ENCODE measurements at places on chromosomes 2 and 18. TPM values are rescaled to one million over a fixed set of nuclear protein-coding genes. Genes with fewer than 3 reads are reported as not detected.

DNA sequence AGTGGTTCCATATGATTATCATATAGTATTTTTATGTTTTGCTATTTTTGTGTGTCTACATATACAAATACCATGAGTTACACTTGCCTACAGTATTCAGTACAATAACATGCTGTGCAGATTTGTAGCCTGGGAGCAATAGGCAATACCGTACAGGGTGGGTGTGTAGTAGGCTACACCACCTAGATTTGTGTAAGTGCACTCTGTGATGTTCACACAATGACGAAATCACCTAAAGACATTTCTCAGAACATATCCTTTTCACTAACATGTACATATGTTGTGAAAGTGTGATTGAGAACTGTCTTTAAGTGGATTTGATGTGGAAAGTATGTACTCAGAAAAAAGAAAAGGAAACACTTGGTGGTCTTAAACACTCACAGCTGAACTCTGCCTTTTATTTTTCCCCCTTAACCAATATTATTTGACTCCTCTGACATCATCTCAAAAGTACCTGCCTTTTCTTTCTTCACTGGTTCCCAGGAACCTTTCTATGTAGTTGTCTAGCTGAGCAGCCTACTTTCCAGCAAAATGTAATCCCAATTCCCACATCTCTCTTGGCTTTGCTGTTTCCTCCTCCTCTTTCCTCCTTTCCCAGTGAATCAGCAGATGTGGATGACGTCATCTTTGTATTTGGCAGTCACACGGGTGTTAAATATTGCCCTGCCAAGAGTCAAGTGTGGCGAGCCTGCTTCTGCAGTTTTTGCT is 47.7 kb downstream of the OSBPL6 start:
- H3K27me3 ChIP-seq = no peaks in the 10 kb centered on the region
- no peaks in the 10 kb centered on the region for H3K4me1 ChIP-seq
- DNase-seq = peak; percentile 35
- no peaks in the 10 kb centered on the region for H3K36me3 ChIP-seq
- H3K27ac ChIP-seq = no peak overlapping the region
- no peak overlapping the region for H3K4me3 ChIP-seq

DNA sequence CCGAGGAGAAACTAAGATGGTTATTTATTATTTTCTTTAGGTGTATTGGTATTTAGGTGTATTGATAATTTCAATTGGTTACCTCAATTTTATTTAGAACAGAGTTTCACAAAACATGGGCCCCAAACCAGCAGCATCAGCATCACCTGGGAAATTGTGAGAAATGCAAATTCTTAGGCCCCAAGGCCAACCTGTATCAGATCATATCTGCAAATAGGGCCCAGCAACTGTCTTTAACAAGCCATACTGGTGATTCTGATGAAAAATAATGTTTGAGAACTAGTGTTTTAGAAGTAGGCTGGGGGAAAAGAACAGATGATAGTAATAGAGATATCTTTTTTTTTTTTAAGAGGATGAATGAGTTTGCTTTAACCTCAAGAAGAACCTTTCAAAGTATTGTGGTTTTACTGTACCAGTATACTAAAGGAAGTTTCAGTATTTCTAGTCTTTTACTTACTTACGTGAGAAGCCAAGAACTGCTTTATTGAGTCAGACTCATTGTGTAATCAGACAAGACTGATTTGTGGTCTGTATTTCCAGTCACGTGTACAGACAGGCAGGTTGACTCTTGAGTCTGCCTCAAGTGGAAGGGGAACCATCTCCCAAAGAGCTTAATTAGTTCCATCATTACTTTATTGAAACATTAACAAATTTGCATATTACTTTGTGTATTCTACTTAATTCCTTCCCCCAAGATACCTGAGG is 60.4 kb upstream of the GAREM1 start:
- H3K27ac ChIP-seq = no peak overlapping the region
- H3K27me3 ChIP-seq = no peaks in the 10 kb centered on the region
- H3K4me3 ChIP-seq = no peak overlapping the region

DNA sequence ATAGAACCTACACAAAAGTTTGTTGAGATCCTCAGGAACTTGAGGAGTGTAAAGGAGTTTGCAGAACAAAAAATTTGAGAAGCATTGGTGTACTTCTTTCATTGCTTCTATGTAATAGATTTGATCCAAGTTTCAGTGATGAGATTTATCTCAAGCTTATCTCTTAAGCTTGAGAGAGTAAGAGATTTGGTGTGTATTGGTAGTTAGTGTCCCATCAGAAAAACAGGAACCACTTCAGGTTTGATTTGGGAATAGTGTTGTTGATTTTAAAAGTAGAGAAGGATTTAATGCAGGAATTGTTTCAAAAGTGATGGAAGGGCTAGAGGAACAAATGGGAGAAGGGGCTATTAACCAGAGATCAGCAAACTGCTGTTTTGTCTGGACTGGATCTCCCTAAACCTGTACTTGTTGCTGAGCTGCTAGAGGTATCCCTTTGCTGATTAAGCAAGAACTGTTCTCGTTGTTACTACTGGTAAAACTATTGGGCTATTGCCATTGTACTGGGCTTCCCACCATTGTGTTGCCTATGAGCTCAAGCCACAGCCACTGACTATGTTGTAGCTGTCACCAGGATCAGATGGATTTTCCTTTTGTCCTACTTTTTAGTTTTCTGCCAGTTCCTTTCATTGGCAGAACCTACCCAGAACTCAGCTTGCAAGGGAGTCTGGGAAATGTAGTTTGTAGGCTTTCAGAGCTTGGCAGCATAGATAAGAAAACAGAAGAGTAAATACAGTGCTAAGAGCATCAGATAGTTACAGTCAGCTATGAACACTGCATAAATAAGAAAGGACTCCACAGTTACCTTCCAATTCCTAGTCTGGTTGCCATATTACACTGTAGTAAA is 39.3 kb downstream of the RAB10 start:
- DNase-seq = peak; percentile 60
- H3K36me3 ChIP-seq = no peaks in the 10 kb centered on the region
- no peaks in the 10 kb centered on the region for H3K27me3 ChIP-seq
- peak overlapping the region; percentile 9 for H3K27ac ChIP-seq

DNA sequence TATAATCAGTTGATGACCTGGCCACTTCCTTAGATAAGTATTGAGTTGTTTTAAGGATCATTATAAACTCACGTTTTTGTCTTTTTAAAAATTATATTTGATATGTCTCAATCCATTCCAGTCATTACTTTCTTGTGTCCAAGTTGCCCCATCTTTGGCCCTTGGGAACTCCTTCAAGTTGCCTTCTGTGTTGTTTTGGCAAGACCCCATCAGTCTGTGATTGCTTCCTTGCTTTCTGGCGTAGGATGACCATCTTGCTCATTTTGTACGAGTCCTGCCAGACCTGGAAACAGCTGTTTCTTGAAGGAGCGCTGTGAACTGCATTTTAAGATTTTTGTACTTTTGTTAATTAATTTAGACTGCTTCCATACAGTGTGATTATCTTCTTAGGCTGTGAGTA is 68.9 kb upstream of the ITM2C start:
- DNase-seq = no peak
- no peak overlapping the region for H3K4me3 ChIP-seq
- no peak overlapping the region for H3K27ac ChIP-seq
- H3K36me3 ChIP-seq = peaks cover 12% of the 10 kb centered on the region

- H3K27ac ChIP-seq = no peak overlapping the region
- no peaks in the 10 kb centered on the region for H3K36me3 ChIP-seq
- no peaks in the 10 kb centered on the region for H3K27me3 ChIP-seq
- no peak overlapping the region for H3K4me3 ChIP-seq
- DNase-seq = no peak
Measured at GRCh38 chr18:48706731-48707130, 167.9 kb downstream of the CTIF start.

- H3K4me3 ChIP-seq = peak within 1 kb of the TSS; percentile 94
- peak; percentile 88 for DNase-seq
- H3K4me1 ChIP-seq = peaks cover 11% of the 10 kb centered on the region
- no peak within 1 kb of the TSS for H3K27ac ChIP-seq
- H3K27me3 ChIP-seq = peaks cover 15% of the 10 kb centered on the region
Measured at GRCh38 chr2:119544075-119544938, at the start of gene CFAP221. CFAP221 (plus strand) TSS chr2:119544449; CDS start chr2:119546132, 1,683 bp downstream.

DNA sequence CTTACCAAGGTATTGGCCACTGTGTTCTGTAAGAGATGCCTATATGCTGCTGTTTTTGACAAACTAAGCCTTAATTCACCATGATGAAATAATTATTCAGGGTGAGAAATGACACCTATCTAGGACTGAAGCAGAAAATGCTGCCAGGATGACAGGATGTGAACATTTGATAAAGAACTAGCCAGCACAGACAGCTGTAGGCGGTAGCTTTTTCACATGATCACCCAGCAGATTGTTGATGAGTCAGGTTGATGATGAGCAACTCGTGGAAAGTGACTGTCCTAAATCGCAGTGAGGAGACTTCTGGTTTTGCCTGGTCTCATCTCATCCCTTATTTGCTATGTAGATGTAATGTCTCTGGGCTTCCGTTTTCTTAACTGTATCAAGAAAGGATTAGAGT is 144.1 kb downstream of the PRPF40A start:
- DNase-seq = no peak
- H3K4me3 ChIP-seq = no peak overlapping the region
- H3K4me1 ChIP-seq = peaks cover 7% of the 10 kb centered on the region
- H3K27ac ChIP-seq = no peak overlapping the region
- no peaks in the 10 kb centered on the region for H3K36me3 ChIP-seq

DNA sequence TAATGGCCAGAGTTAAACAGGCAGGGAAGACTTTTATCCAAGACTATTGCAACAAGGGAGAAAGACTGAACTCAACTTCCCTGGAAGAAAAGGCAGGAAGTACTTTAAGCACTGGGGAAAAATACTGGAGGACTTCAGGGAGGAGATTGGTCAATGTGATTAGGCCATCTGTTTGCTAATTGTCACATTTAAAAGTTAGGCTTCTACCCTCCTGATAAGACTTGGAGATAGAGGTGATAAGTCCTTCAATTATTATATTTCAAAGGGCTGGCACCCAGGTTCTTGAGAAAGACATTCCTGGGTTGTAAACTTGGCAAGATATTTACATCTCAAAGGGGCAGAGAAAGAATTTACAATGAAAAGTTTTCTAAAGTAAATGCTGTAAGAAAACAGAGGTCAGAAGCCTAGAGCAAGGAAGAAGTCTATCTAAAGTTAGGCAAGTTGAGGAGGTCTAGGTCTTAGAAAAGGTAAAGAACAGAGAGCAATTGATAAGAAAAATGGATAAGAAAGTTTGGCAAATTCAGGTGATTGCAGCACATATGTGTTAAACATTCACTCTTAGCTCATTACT is 48.4 kb downstream of the DTNA start:
- H3K36me3 ChIP-seq = no peaks in the 10 kb centered on the region
- no peaks in the 10 kb centered on the region for H3K27me3 ChIP-seq
- H3K4me1 ChIP-seq = 0 out of 2 replicates have a peak, but pooled peaks cover 4% of the 10 kb centered on the region
- H3K27ac ChIP-seq = peak overlapping the region; percentile 24

GRCh38 chr18:27181726-27182125 is 3.4 kb downstream of the CHST9 start:
- no peak for DNase-seq
- H3K4me3 ChIP-seq = no peak overlapping the region
- H3K36me3 ChIP-seq = no peaks in the 10 kb centered on the region
- peaks cover 41% of the 10 kb centered on the region for H3K4me1 ChIP-seq
- H3K27ac ChIP-seq = no peak overlapping the region

GRCh38 chr2:237652181-237652580 is 24.8 kb downstream of the LRRFIP1 start:
- no peak overlapping the region for H3K4me3 ChIP-seq
- no peak overlapping the region for H3K27ac ChIP-seq
- DNase-seq = no peak
- no peaks in the 10 kb centered on the region for H3K27me3 ChIP-seq
- no peaks in the 10 kb centered on the region for H3K4me1 ChIP-seq

GRCh38 chr2:128447538-128447995 is 128.9 kb upstream of the HS6ST1 start:
- no peaks in the 10 kb centered on the region for H3K27me3 ChIP-seq
- DNase-seq = no peak
- H3K4me1 ChIP-seq = peaks cover 13% of the 10 kb centered on the region
- no peak overlapping the region for H3K27ac ChIP-seq

GRCh38 chr2:16640867-16641266 is 24.8 kb downstream of the CYRIA start:
- no peaks in the 10 kb centered on the region for H3K27me3 ChIP-seq
- no peak for DNase-seq
- H3K36me3 ChIP-seq = no peaks in the 10 kb centered on the region

DNA sequence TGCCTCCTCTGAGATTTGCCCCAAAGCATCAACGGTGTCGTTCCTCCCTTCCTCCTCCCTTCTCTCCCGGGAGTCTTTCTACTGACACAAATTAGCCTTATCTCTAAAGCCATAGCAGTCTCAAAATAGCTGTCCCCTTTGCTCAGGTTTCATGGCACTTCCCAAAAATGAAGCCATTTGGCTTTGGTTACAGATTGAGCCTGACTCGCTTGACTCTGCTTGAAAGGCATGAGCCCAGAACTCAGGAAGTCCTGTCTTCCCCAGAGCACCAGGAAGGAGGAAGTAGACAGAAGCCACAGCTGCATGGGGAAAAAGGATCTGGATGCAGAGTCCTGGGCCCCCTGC is 234.4 kb upstream of the RGPD4 start:
- H3K27me3 ChIP-seq = no peaks in the 10 kb centered on the region
- peaks cover 3% of the 10 kb centered on the region for H3K4me1 ChIP-seq
- H3K4me3 ChIP-seq = no peak overlapping the region

AUP1 gene
- 89.4 TPM for total RNA-seq

ZNF396 gene
- 0.85 TPM for total RNA-seq
